ENCODE measurements at places on chromosomes 2 and 18.

DNA sequence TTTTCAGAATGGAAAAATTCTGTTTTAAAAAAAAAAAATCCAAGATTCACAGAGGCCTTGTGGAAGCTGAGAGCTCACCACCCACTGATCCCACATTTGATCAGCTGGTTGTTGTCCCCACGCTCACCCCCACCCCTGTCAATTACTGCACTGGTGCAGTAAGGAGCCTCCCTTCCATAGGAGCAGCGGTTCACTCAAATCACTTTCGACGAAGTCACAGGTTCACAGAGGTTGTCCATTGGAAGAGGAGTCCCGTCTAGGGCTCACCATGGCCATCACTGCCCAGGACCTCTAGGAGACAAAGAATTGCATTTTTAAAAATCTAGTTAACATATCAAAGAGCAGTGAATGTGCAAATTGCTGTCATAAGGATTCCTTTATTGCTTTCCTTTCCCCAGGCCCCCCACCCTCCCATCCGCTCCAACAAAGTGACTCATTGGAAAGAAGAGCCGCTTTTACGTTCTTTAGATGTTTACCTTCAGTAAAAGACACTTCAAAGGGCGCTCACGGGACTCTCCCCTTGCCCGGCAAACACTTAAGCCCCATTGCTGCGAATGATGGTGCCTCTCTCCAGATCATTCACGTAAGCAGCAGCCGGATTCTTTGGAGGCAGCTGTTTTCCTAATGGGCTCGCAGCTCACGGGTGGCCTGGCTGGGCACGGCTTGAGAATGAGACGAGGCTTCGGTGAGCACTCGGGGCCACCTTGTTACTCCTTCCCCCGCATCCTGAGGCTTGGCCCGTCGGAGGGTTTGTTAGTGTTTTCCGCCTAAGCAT is 165.5 kb upstream of the SALL3 start:
- no peak for DNase-seq

DNA sequence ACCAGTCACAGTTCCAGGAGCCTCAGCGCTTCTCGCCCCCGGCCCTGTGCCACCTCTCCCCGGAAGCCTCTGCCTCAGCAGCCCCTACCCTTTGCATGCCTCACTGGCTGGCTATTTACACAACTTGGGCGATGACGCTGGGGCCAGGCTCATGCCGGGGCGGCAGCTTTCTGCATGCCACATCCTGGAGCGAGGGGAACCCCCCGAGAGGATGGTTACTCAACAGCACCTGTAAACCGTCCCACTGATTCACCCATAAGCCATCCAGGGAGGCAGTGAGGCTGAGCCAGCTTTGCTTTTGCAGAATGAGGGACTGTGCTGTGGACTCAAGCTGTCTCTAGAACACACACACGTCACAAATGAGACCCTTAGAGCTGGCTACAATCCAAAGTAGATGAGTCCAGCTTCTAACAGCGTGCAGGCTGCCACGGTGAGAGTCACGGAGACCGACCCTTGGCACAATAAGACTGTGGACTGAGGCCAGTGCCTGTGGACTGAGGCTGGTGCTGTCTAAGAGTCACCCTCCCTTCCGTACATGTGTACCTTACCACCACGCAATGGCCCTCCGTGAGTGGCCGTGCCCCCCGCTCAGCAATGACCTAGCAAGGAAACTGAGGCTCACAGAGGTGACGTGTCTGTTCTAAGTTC is 45.6 kb upstream of the ODC1 start:
- DNase-seq, result no peak

GRCh38 chr2:65329525-65329924 is 101.9 kb downstream of the ACTR2 start:
- DNase-seq, result no peak

- DNase-seq, result no peak
Observed at GRCh38 chr18:70558371-70558770, 269.5 kb downstream of the SOCS6 start.

DNA sequence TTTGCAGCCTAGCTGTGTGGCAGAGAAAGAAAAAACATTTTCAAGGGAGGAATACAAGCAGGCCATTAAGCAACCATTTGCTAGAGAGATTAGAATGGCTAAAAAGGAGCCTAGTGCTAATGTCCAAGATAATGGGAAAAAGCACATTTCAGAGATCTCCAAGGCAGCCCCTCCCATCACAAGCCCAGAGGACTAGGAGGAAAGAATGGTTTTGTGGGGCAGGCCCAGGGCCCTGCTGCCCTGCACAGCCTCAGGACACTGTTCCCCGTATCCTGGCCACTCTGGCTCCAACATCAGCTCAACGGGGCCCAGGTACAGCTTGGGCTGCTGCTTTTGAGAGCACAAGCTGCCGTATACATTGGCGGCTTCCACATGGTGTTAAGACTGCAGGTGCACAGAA is 16.5 kb upstream of the GBX2 start:
- DNase-seq, result no peak

Measured in cerebellar cortex (tissue), 1 donor.